ENCODE measurements at places on chromosomes 4 and X.

- ATAC-seq: no peak
These were observed 128.0 kb downstream of the CPE start for GRCh38 chr4:165506849-165507248.

DNA sequence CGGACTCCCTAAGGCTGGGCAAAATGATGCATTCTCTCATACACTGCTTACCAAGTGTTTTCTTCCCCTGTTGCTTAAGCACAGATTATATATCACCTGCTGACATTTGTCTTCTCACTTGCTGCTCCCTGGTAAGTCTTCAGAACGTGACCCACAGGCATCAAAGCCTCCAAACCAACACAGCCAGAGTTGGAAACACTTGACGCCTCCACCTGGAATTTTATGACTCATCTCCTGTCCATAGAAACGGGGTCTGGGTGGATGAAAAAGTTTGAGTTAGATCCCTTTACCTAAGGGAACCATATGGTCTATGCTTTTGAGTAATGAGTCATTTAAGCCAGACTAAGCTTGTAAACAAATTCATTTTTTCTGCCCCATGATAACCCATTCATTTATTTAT lies 251.6 kb downstream of the USP46 start:
- no peak for ATAC-seq

DNA sequence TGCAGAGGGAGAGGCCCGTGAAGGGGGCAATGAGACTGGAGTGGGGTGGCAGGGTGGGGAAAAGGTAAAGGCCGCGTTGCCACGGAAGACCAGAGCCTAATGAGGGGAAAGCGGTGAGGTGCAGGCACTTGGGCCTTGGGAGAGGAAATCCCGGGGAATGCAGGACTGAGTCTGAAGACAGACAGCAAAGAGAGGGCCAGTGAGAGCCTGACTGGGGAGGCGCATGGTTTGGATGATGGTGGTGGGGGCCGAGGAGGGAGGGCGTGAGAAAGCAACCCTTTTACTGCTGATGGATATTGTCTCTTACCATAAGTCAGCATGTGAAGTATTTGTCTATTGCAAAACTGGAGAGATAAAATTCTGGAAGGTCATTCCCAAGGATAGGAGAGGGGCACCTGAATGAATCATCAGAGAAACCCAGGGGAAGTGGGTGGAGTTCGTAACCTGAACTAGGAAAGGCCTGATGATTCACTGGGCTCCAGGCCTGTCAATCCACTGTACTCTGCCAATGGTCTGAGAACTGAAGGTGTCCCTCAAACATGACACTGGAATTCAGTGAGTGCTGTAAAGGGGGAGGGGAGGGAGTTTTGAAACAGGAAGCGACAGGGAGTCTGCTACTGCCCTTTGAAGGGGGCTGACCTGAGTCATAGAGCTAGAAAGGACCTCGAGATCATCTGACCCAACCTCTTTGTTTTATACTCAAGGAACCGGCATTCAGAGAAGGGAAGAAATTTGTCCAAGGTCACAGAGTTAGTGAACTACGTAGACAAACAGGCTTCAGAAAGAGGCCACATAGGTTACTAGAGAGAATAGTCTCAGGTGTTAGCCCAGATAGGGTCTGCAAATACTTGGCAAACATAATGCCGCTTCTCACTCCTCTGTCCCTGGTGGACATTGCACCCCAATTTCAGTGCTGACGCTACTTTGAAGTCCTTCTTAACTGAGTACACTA lies 52.2 kb downstream of the NALF2 start:
- ATAC-seq: no peak

GRCh38 chr4:83922402-83922801 lies 386.5 kb downstream of the GPAT3 start:
- no peak for ATAC-seq

DNA sequence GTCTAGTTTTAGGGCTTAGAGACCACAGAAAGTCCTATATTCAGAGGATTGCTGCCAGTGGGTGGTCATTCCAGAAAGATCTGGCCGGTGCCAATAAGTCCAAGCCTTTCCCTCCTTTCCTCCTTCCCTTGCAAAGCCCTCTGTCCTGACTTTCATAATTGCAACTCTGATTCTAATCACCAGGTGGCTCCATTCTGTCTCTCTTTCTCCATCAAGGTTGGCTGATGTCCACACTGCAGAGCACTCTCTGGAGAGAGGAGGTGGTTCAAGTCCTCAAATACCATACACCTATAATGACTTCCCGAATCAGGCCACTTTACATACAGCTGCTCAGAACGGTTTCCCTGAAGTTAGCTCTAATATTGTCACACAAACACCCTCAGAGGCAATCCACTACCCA lies 22.4 kb upstream of the ARMCX4 start:
- ATAC-seq: no peak

DNA sequence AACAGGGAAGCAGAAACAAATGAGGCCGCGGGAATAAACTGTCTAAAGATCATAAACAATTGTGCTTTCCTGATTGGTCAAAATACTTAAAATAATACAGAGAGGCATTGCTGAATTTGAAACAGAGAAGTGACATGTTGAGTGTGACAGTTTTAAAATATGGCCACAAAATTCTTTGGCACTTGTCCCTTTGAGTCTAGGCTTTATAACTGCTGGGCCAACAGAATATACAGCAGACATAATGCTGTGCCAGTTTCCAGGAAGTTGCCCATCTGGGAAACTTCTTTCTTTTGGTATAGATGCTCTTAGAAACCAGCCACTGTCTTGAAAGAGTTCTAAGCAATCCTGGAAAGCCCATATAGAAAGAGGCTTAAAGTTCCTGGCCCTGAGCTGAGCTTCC lies 668.4 kb downstream of the CENPC start:
- ATAC-seq: no peak

DNA sequence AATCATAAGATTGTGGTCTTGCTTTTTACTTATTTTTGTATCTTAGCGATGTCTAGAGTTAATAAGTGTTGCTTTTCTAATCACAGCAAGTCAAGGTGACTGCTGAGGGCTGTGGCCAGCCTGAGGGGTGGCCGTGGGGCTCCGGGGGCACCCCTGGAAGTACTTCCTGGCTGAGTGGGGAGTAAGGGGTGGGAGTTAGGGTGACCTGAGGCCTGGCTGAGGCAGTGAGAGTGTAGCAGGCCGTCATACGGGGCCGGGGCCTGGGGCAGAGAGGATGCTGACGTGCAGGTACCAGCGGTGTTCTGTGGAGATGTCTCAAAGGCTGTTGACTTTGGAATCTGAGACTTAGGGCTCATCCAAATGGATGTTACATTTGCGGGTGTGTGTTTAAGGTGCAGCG lies 29.3 kb downstream of the PIGG start:
- ATAC-seq: no peak

DNA sequence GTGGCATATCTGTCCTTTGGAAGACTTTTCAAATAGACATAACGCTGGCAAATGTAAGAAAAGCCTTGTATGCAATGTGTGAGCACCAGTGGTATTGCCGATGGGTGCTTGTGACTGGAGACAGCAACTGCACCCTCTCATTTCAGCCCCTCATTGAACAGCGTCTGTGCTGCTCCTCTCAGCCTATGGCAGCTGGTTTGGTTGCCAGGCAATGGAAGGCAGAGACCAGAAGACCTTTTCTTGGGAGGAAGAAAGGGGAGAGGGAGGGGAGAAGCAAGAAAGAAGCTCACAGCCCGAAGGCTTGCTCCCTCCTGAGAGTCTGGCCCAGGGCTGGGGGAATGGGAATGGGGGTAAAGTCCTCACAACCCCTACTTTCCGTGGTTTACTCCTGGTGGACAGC lies 20.2 kb downstream of the ZCCHC13 start:
- no peak for ATAC-seq

DNA sequence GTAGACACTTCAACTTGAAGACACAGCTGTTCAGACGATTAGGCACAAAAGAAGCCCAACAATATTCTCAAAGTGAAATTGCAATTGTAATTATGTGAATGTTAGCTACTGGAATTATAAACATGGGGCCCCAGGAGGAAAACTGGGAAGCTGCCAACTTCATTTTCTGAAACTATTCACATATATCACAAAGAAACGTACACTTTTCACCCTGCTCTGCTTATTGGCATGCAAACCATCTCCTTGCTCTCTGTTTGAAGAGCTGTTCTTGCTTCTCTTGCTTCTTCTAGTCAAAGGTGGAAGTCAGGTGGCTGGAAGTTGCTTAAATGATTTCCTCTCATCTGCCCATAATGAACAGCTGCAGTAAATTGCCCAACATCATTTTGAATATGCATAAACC lies 320.1 kb downstream of the CFAP299 start:
- no peak for ATAC-seq

GRCh38 chr4:111510535-111510934 lies 634.7 kb upstream of the FAM241A start:
- no peak for ATAC-seq

- no peak for ATAC-seq
These were observed 59.4 kb downstream of the TSC22D3 start for GRCh38 chrX:107716118-107716684.

- no peak for ATAC-seq
These were observed 144.3 kb downstream of the CAMK2D start for GRCh38 chr4:113617195-113617594.

DNA sequence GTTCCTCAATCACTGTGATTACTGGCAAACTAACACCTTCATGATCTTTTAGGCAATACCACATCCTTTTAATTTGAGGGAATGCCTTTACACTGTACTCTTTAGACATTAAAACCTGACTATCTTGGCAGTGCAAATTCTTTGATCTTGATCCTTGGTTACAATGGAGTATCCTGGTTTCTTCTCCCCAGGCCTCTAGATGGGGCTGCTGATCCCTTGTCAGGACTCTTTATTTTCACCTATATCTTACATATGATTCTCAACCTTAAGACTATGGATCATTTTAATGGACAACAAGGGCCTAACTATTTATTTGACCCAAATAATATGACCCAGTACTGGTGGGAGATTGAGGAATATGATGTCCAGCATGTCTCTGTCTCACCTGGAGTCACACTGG lies 1005.5 kb upstream of the INTU start:
- ATAC-seq: no peak

DNA sequence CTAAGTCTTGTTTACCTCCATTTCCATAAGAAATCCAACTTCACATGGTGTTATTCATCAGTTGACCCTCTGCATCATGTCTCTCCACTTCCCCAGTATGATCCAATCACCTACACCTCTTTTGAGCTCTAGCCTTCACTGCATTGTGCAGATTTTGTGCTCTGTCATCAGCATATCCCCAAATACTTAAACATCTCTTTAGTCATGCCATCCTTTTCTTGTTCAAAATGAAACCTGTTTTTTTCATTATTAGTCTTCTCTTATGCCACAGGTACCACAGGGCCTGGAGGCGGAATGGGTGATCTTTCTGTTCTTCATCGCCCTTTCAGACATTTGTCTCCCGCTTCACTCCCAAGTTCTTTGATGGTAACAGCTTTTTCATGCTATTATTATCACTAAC lies 382.7 kb upstream of the GALNTL6 start:
- no peak for ATAC-seq

- no peak for ATAC-seq
These were observed 34.3 kb downstream of the OR13H1 start for GRCh38 chrX:131577999-131578734.

- ATAC-seq: no peak
These were observed 66.6 kb downstream of the ASMT start for GRCh38 chrX:1681439-1681838.

DNA sequence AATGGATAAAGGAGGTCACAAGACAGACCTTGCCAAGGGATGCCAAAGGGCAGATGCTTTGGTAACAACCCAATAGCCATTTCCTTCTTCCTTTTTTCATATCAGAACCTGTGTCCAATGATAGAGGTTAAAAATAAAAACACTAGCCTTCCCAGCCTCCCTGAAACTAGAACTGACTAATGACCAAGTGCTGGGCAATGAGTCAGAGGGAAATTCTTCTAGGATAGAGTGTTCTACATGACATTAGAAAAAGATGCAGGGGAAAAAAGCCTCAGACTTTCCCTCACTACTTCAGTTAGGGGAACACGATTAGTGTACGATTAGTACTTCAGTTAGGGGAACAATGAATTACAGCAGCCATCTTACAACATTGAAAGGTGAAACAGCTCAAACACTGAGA lies 29.3 kb upstream of the FAM47C start:
- no peak for ATAC-seq

DNA sequence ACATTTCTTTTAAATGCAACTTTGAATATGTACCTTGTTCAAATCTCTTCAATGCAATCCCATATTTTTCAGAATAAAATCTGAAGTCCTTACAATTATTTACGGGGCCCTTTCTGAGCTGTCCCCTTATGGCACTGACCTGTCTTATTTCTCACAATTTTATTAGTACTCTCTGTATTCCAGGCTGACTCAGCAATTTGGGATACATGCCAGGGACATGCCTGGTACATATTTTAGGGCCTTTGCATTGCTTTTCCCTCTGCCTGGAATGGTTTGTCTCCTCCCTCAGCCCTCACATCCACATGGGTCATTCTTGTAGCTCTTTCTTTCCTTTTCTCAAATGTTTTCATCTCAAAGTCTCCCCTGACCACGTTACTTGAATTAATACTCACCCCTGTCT lies 172.2 kb upstream of the TECRL start:
- ATAC-seq: no peak

DNA sequence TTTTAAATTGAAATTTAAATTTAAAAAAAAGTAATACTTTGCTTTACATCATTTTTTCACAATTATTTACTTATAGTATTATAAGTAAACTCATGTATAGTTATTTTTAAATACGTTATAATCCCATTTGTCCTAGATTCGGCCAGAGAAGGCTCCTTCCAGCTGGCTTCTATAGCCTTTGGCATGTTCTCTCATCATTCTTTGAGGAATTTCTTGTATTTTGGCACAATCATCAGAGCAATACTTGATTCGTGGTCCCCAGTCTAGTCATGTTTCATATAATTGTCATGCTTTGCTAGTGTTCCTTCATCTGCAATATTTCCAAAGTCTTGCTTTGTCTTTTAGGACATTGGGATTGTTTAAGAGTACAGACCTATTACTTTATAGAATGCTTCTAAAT lies 1037.9 kb upstream of the AGA start:
- no peak for ATAC-seq

- no peak for ATAC-seq
These were observed 14.2 kb downstream of the FLNA start for GRCh38 chrX:154360155-154360713.

DNA sequence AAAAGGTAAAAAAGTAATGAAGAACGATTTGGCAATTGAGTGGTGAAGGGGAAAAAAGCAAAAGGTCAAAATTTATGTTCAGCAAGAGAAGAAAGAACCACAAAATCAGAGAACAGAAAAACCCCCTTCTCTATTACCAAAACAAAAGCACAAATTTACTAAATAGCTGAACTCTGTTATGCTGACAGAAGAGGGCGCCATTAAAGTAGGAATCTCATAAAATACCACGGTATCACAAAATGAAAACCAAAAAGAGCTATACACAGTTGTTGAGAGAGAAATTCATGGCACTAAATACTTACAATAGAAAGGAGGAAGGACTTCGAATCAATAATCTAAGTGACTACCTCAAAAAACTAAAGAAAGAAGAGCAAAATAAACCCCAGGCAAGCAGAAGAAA lies 69.6 kb upstream of the CXorf66 start:
- no peak for ATAC-seq
